ENCODE measurements at places on chromosomes 7 and 10.

- DNase-seq, result no peak
These were observed at the start of gene ELN for GRCh38 chr7:74027683-74028320. Gene ELN (plus strand): TSS chr7:74028173. CDS start chr7:74028188, 15 bp downstream.

DNA sequence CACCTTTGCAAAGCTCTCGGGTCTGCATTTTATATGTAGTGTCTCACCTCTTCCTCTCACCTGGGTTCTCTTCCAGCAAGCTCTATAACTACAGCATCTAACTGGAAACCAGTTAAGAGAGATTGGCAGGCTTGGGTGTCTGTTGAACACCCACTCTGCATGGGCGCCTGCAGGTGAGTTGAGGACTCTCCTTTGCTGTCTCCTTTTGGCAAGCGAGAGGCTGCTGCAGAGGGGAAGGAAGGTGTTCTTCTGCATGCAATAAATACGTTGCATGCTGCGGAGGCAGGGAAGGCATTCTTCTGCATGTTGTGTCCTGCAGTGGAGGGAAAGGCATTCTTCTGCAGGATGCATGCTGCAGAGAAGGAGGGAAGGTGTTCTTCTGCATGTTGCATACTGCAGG is 81.4 kb upstream of the ADAM12 start:
- DNase-seq, result no peak

- no peak for DNase-seq
These were observed 64.1 kb downstream of the MINDY3 start for GRCh38 chr10:15796098-15796759.

DNA sequence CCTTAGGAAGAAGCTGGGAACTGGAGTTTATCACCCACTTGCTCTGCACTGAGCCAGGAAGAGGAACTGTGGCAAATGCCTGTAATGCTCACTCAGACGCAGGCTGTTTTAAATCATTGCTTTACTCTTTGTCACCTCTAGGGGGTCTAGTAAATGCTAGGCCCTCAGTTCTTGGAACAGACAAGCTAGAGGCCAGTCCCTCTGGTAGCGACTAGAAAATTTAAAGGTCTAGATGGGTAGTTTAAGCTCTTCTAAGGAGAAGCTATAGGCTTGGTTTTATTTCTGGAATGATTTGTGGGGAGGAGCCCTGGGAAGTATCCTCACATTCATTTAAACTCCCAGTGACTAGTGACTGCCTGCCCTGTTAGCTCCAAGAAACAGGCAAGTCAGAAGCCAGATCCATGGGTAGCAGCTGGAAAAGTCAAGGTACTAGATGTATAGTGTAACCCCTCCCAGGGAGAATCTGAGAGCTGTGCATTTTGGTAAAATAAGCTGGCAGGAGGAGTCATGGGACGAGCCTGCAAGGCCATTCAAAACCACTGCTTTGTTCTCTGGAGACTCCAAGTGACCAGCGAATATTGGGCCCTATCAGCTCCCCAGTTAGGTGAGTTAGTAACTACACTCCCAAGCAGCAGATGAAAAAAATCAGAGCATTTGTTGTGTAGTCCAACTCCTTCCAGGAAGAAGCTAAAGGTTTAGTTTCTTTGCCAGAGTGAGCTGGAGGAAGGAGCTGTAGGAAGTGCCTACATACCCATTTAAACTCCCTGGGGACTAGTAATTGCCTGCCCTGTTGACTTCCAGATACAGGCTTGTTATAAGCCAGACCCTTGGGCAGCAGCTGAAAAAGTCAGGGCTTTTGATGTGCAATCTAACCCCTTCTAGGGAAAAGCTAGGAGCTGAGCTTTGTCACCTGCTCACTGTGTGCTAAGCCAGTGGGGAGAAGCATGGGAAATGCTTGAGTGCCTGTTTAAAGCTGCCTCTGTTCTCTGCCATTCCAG is 68.9 kb downstream of the DYNC1I1 start:
- DNase-seq, result no peak

DNA sequence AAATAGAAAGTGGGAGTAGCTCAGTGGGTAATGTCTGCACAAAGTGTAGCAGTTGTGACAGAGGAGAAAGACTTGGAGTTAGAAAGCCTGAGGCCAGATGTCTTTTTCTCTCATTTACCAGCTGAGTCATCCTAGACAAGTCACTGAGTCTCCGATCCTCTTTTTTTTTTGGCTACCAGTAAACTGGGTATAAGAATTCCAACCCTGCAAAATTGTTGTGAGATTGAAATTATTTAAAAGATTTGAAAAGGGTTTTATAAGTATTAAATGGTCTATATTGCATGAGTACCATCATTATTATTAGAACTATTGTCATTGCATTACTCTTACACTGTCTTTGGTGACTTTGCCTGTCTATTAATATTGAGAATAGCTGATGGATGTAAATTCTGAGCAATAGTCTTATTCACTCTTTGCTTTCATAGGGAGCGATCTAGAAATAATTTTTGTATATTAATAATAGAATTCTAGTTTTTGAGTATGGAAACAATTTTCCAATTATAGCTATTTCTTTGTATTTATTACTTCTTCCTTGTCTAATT is 74.0 kb downstream of the ARID5B start:
- no peak for DNase-seq

GRCh38 chr7:29956487-29956836 is 33.1 kb downstream of the SCRN1 start:
- DNase-seq, result no peak
